ENCODE measurements at places on chromosomes 16 and 17. TPM values are rescaled to one million over a fixed set of nuclear protein-coding genes. Genes with fewer than 3 reads are reported as not detected.

CCL7 gene
- total RNA-seq, result not detected

PTX4 gene
- 0.61 TPM for total RNA-seq

CHST6 gene
- under 0.01 TPM for total RNA-seq

COX6A2 gene
- 0.84 TPM for total RNA-seq

CLDN6 gene
- not detected for total RNA-seq

NPIPA8 gene
- total RNA-seq, result 5.9 TPM

DNA sequence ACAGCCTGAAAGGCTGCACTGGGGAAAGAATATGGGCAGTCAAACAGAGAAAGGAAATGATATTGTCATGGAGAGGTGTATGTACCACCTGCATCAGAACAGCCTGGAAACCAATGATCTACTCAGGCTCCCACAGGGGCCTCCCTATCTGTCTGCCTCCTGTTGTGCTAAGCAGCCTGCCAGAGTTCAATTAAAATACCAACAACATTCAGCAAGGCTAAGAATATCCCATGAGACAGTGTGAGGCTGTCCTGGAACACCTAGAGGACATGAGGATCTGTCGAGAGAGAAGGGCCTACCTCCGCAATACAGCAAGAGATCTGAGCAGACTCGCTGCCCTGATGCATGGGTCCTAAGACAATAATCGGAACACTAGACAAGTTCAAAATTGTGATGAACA is 8.4 kb downstream of the FXR2 start:
- DNase-seq, result no peak

DNA sequence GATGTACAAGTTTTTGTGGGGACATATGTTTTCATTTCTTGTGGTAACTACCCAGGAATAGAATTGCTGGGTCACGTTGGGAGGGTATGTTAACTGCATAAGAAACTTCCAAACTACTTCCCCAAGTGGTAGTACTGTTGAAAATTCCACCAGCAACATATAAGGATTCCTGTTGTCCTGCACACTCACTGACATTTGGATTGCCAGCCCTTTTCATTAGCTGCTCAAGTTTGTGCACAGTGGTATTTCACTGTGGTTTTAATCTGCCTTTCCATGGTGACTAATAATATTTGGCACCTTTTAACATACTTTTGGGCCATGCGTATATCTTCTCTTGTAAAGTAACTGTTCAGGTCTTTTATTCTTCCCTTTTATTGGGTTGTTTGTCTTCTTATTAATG is 103.3 kb downstream of the GNAO1 start:
- DNase-seq, result no peak

DNA sequence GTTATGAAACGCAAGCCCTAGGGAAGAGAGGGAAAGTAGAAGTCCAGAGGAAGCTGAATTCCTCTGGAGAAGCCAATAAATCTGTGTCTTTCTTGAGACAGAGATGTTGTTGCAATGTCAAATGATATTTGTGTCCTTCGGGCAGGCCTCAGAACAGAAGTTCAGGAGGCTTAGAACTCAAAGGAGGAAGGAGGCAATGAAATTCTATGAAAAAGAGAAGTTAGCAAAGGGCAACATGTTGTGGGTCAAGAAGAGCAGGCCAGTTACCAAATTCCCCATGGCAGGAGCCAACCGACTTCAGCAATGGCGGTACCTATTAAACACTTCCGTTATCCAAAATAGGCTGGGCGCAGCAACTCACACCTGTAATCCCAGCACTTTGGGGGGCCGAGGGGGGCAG is 109.0 kb upstream of the DHX40 start:
- no peak for DNase-seq

GRCh38 chr17:50354198-50354597 is 8.3 kb downstream of the XYLT2 start:
- DNase-seq, result no peak

- DNase-seq, result no peak
Observed at GRCh38 chr16:11101695-11102522, 154.1 kb downstream of the SOCS1 start.

DNA sequence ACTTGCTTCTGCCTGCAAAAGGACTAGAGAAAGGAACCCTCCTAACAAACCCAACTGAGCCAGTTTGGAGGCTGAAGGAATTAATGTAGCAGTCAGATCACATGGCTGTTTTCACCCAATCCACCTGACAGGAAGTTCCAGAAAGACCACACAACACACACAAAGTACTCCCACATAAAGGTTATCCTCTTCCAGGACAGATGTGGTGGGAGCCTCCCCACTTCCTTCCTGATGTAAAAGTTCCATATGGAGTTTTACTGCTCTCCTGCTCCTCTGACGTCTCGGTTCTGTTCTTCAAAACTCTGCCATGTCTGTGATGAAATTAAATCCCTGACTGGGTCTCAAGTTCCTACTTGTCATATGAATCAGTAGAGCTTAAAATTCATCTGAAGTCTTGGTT is 497.0 kb upstream of the HSBP1 start:
- no peak for DNase-seq

DNA sequence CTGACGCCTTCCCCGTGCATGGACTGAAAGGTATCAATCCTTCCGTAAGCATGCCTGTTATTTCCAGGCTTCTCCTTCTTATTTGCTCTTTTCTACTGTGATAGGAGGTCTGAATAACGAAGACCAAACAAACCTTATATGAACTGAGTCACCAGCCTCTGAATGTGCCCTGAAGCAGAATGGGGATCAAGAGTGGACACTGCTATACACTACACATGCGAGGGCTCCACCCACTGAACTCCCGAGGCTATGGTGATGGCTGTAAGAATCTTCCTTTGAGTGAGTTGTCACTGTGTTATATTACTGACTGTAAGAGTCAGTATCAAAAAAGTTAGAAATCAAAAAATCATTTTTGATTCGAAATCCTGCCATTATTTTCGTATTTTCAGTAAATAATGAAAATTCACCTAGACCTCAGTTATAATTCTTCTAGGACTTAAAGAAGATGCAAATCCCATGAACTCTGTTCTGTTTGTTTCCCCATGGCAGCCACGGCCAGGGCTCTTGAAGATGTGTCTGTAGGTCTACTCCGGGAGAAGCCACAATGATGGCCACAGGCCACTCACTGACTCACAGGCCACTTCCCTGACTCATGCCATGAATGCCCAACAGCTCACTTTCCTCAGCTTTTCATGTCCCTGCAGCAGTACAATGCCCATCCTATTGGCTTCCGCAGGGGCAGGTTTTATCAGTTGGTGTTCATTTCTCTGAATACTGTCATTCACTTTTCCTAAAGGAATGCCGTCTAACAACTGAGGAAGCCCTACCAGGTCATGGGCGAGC is 54.7 kb downstream of the ZZEF1 start:
- no peak for DNase-seq

DNA sequence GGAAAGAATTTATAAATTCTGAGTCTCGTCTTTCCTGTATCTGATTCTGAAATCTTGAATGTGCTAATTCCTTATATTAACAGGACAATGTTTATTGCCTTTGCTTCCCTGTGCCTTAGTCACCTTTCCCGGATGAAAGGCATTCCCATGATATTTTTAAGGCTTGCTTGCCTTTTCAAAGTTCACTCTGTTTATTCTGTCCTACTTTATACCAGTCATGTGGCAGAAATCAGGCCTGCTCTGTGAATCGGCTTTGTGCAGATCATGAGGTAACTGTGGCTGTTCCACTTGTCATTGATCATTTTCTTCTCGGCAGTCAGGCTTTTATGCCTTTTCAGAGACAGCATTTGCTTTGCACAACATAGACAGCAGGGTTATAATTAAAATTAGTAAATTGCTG is 28.8 kb upstream of the ABCC11 start:
- DNase-seq, result no peak

DNA sequence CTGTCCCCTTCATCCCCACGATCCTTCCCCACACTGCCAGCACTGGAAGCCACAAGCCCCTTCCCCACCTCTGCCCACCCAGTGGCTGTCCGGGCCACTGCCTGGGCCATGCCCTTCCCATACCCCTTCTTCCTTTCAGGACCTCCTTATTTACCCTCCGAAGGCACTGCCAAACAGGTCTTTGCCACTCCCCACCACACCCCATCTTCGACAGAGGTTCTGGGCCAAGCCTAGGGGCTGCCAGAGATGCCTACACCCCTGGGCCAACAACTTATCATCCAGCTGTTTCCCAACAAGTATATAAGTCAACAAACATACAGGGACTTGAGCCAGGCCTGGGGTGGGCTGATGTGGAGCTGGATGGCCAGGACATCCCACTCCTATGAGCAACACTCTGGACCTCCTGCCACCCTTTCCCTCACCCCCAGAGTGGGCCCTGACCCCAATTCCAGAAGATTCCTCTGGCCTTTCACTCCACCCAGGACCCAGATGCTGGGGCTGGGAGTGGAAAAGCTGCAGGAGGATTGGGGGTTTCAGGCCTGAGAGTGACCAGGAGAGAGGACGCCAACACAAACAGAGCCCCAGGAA is 1.5 kb upstream of the PPP1R1B start:
- DNase-seq, result no peak

GRCh38 chr16:85840395-85840794 is 40.9 kb downstream of the COX4I1 start:
- DNase-seq, result no peak

GRCh38 chr17:192666-193425 is 11.4 kb upstream of the DOC2B start:
- no peak for DNase-seq

- DNase-seq, result no peak
Observed at GRCh38 chr17:19378416-19379360, at the start of gene MAPK7. TSS of gene MAPK7 (plus strand) at chr17:19378498. CDS start at chr17:19378901, 403 bp downstream.

GRCh38 chr16:83501481-83501880 is 306.3 kb upstream of the HSBP1 start:
- no peak for DNase-seq

DNA sequence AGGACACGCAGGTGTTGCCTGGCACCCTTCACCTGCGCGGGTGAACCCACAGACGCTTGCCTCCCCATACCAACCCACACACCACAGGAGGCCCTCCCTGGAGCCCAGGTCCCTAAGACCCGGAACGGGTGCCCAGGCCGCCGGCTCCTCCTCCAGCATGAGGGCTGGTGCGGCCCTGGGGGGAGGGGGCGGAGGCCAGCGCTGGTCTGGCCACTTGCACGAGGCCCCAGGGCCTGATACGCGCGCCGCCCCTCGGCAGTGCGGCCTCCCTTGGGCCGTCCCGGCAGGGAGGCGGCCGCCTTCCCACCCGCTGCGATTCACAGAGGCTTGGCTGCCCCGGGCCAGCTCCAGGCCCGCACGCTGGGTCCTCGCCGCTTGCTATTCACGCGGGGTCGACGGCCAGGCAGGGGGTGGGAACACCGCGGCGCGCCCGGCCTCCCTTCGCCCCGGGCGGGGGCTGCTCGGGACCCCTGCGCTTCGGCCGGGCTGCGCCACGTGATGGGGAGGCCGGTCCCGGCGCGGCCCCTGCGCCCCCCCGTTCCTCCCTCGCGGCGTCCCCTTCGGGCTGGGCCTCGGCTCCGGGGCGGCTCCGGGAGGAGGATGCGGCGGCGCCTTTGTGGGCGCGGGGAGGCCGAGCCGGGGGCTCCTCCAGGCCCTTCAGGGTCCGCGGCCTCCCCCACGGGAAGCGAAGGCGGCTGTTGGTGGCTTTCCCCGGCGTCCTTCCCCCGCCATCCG is 685 bp downstream of the FASN start:
- DNase-seq, result peak; percentile 60

- DNase-seq, result no peak
Observed at GRCh38 chr16:50235581-50235980, 30.8 kb upstream of the ADCY7 start.

DNA sequence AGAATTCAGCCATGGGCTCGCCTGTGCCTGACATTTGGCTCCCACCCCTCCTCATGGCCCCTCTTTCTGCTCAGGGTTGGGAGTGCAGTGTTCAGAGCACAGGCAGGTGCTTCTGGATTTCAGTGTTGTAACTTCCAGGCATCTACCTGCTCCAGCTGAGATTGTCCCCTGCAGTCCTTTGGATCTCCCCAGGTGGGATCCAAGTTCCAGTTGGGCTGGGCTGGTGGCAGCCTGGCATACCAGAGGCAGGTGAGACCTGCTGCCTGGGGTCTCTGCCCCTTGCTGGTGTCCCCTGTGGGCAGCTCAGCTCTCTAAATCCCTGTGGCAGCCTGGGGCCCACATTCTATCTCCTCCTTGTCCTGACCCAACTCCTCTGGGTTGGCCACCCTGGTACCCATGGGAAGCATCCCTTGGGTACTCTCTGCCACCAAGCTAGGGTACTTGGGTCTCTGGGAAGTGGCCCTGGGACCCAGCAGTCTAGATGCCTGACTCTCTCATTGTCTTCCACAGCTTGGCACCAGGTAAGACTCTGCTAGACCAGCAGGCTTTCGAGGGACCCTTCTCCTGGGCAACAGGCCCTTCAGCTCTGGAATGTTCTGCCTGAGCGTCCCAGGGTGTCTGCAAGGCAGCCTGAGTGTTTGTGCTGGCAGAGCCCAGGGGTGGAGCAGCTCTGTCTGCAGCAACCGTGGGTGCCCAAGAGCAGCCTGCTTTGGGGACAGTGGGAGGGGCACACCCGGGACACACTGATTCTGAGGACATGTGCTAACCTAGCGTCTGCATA is 42.5 kb downstream of the DNAH17 start:
- no peak for DNase-seq
